Stimulated activated CD4-positive, alpha-beta T cell treated with anti-CD3 and anti-CD28 coated beads, TNF-alpha, amount 100 ng/mL, for 4 hours (primary cell): ENCODE measurements at places on chromosomes 1 and 21.

DNA sequence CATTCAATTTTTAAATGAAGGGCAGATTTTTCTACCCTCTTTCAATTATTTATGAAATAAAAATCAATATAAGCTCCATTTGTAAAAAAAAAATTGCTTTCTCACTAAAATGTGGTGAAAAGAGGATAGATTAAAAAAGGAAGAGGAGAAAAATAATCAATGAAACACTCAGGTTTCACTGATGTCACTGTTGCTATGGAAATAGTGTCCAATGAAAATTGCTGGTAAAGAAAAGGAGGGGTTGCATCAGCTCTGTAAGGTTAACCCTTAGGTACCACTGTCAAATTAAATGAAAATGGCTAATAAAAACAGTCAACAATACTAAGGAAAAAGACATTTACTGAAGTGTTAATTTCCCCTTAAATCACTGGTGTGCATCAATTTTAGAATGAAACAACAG lies 91.6 kb upstream of the TTC39A start:
- DNase-seq, result no peak

GRCh38 chr1:65921446-65921845 lies 128.8 kb downstream of the PDE4B start:
- DNase-seq, result no peak

DNA sequence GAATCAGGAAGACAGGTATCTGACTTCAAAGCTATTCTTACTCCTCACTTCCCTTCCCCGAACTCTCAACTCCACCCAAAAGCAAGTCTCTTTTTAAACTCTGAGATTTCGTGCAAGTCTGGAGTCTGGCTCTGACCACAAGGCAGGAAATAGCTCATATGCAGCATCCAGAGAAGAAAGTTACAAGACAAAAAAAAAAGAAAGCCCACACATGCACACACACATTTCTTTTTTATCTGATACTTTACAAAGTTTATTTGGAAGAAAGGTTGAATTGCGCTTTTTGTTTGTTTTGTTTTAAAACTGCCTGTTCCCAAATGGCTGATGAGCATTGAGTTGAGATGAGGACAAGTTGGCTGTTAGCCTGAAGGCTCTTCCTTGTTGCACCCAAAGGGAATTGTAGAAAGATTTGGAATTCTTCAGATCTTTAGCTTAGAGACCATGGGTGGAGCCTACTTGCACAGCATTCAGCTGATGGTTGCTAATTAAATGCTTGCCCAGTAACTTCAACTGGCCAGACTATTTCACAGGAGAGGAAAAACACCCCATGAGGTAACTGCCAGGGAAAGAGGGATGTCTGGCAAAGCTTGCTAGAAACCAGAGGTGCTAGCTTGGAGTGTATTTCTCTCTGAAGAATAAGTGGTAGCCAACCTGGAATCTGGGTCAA lies 490.3 kb downstream of the TTLL7 start:
- DNase-seq, result no peak

DNA sequence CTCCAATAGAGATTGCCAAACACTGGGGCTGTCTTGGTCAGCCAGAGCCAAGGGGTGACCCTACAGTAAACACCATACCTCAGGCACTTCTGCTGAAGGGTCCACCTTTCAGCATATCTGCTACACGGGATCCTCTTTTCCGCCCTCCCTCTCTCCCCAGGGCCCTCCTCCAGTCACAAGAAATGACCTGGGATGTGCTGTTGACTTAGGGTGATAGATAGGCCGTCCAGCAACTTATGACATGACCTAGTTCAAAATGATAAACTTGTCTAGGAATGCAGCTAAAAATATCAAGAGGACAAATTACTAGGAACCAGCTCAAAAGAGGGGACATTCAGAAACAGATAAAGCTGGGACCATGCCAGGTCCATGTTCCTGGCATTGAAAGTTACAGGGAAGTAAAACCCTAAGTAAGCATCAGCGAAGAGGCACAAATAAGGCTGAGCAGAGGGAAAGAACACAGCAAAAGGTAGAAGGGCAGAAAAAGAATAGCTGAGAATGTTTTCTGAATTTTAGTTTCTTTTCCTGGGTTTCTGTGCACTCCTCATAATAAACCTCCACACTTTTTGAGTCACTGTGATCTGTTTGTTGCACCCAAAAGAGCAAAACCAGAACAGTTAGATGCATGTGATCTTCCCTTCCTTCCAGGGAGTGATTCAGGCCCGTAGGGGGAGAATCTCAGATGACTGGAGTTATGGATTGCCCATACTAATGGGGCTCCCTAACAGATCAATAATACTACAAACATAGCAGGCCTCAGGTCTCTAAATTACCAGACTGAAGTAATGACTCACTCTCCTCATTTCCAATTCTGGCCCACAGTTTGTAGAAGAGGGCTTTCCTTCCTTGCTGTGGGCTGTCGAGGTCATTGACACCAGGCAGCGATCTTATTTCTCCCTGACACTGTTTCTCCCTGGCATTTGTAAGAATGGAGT lies 48.9 kb upstream of the F3 start:
- DNase-seq, result no peak

DNA sequence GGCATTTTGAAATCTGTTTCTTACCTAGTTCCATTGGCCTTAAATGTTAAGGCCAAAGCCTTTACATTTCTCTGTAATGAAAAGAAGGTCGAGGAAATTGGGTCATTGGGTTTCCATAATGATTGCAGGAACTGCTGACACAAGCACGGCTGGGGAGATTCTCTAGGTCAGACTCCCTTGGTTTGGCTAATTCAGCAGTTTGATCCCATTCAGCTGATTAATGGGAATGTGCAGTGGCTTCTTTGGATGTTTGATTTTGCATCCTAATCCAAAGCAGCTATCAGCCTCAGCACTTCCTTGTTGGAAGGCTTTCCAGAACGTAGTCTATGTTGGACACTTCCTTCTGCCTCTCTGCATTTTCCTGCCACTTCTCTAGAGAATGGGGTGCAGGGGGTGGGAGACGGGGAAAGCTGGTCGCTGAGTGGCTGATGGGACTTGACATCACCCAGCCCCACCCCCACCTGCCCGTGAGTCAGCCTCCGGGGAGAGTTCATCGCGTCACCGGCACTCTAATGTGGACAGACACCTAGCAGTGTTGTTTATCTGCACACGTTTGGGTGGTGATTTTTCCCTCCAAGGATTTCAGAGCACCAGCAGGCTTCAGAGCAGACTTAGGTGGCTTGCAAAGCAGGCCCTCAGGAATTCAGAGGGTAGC lies 5.4 kb downstream of the PSEN2 start:
- DNase-seq, result no peak

DNA sequence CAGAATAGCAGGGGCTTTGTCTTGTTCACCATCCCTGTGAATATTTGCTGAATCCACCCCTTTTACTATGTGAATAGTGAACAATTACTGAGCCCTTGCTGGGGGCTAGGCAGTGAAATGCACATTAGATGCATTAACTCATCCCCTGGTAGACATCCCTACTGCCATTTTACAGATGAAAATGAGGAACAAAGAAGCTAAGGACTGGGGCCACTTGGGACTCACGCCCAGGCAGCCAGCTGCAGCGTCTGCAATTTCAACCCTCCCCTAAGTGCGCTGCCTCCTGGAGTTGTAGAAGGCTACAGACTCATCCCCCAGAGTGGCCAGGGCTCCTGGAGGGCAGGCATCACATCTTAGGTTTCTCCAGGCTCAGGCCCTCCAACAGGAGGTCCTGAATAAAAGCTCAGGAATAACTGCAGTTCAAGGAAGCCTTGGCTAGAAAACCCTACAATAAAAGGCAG lies 31.6 kb downstream of the CAPZB start:
- DNase-seq, result no peak

DNA sequence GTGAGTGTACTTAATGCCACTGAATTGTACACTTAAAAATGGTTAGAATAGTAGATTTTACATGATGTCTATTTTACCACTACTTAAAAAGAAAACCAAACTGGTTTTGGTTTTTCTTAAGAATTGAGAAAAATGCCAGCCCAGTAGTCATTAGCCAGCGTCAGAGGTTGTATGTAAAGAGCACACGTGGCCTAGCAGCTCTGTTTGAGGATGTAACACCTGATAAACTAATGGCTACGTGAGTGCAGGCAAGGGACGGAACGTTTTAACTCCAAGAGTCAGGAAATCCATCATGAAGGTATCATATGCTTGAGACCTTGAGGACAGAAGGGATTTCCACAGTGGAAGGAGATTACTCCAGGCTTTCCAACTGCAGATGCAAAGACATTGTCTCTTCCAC lies 223.7 kb downstream of the MRPL39 start:
- DNase-seq, result no peak
